Stimulated activated naive CD8-positive, alpha-beta T cell treated with anti-CD3 and anti-CD28 coated beads, Interleukin-15, Interleukin-2, amounts not matched to agents 100 U/mL and 50 U/mL, for 24 hours (primary cell): ENCODE measurements at places on chromosomes 2 and 18.

DNA sequence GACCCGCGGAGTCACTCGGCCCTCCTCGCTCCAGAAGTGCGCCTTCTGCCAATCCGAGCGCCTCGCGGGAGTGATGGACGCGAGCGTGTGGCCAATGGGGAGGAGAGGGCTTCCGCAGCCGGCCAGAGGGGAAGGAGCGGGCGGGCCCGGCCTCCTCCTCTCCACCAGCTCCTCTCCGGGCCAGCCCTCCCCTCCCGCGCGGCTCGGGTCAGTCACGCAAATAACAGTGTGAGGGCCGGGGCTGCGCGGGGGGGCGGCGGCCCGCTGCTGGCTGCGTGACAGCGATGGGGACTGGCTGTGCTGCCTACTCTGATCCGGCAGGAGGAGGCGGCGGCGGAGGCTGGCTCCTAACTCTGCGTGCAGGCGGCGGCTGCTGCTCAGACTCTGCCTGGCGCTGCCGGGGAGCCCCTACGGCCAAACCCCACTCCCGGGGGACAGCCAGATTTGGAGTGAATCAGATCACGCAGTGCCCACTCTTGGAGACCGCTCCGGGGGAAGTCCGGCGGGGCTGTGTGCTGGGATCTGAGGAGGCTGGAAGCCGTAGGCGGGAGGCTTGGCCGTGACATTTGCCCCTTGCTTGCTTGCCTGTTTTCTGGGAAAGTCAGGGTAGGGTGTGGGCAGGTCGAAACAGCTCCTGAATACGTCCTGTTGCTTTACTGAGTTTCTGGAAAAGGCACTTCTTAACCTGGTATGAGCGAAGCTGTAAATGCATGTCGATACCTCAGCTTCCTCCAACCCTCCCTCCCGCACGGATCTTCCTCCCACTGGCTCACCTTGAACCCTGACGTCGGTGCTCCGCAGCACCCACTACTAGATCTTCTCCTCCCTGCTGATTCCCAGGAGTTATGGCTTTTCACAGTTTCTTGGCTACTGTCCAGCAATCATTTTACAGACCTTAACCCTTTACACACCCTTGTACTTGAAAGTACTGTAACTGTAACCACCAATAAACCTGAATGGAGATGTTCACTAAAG, 97.9 kb upstream of the SERTAD2 start:
- no peak for DNase-seq

DNA sequence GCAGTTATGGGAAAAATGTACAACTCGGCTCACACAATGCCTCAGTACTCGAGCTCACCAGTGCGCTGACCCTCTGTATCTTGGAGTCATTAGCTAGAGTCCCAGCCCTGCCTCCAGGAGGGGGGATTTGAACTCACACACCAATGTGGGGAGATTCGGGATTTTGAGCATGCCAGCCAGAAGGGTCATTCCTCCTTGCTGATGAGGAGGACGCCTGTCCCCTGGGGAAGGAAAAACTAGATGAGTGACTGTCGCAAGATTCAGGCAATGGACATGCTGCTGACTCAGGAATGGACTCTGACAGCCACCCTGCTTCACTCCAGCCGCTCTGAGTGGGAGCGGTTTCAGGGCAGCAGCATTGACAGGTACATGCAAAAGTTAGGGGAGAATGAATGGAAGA, 20.6 kb downstream of the FIGN start:
- DNase-seq: no peak

DNA sequence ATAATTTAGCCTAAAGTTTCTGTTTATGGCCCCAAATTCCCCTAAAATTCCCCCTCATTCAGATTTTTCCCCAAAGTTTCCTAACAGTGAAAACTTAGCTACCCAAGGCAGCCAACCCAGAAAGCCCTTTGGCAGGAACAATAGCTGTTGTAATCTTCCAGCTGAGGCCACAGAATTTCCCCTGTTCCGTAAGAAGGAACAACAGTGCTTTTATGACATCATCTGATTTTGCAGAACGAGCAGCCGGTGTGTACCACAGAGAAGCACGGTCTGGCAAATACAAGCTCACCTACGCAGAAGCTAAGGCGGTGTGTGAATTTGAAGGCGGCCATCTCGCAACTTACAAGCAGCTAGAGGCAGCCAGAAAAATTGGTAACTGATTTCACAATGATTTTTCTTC, 6.3 kb downstream of the TNFAIP6 start:
- no peak for DNase-seq

GRCh38 chr2:213959589-213959988, 451.3 kb upstream of the VWC2L start:
- DNase-seq: no peak

DNA sequence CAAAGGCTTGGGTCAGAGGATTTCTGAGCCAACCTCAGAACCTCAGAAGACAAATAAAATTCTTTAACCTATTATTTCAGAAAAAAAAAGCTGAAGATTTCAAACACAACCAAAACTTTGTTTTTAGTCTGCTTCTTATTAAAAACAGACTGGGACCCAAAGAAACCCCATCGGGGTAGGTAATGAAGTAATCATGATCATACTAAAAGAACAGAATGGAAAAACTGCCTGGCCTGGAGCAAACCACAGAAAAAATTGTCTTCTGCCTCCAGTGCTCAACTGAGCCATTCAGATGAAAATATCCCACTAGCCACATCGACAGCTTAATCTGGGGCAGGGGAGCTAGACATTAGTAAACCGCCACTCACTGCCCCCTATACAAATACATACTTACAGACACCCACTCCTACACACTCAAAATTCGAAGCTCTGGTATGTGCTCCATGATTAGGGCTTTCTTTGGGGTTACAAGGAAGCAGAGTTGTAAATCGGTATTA, 76.5 kb downstream of the SDC1 start:
- DNase-seq: no peak
